Colonic mucosa (tissue), 4 donors: ENCODE measurements at places on chromosomes 3 and 15.

GRCh38 chr3:120153294-120153693, 59.0 kb upstream of the GSK3B start:
- DNase-seq, result no peak

DNA sequence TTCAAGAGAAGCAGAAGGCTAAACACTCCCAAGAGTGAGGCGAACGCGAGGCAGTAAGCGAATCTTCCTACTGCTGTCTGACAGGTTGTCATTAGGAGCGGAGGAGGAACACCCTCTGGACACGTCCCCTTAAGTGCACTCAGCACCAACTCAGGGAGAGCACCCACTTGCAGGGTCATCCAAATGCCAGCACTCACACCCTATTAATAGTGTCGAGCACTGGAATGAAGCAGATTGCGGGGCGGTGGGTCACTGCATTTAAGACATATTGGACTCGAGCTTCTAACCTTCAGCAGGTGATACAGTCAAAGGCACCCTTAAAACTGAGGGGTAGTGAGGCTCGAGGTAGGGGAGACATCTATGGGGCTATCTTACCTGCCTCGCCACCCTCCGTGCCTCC, 28.7 kb downstream of the SH3BP5 start:
- DNase-seq, result no peak

DNA sequence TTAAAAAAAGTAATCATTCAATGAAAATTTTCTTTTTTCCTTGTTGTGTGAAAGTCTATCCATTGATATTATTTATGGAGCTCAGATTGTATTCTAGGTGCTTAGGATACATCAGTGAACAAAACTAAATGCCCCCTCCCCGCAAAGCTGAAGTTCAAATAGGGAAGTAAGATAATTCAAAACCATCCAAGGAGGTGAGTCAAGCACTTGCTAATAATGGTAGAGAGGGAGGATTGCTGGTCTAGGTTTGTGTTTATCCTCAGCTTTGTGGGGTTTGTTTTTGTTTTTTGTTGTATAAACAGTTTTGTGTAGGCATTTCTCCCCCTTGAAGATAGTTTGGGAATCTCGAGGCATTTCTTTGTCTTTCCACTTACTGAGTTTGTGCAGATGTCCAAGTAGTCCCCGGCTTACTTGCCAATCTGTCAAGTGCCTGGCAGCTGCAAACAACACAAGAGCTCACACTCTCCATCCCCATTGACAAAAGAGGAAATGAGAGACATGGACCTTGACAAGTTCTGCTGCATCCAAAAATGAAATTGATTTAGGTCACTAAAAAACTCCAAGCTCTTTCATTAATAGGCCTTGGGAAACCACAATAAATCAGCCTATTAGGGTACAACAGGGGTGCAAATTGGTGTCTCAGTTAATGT, 575.8 kb upstream of the TBL1XR1 start:
- no peak for DNase-seq

- DNase-seq, result no peak
These were observed 3.1 kb downstream of the CCDC9B start for GRCh38 chr15:40337597-40337996.

DNA sequence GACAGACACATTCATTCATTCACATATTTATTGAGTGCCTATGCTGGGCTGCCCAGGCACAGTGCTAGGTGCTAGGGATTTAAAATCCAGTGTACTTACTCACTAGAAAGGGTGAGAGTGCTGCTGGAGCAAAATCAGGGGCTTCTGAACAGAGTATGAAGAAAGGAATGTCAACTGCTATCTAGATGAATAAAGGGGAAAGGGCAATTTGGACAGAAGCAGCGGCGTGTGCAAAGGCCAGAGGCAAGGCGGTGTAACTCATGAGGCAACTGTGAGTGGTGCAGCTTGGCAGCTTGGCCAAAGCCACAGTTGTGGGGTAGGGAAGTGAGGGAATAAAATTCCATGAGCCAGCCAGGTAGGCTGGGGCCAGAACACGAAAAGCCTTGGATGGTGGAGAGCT, 76.7 kb downstream of the RAD18 start:
- DNase-seq, result no peak

- no peak for DNase-seq
These were observed 40.3 kb upstream of the SCN5A start for GRCh38 chr3:38689774-38690173.

DNA sequence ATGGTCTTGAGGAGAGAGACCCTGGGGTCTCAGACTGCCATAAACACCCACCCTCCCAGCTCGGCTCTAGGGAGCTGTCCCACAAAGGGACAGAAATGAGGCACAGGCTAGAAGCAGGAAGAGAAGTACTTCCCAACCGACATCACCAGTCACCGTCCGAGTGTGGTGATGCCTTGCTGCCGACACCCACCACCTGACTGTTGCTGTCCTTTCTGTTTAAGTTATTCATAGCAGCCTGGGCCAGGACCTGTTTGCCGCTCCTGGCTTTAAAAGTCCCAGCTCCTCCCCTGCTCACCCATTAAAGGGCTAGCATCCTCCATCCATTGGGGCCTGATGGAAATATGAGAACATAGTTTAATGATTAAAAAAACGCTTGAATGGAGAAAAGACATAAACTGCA, 13.2 kb upstream of the SPG11 start:
- DNase-seq, result no peak

GRCh38 chr15:90248789-90249202, 560 bp upstream of the TTLL13 start:
- no peak for DNase-seq

GRCh38 chr15:83695901-83696425, 42.0 kb downstream of the ADAMTSL3 start:
- DNase-seq, result no peak

- DNase-seq, result no peak
These were observed 98.1 kb downstream of the LRIG1 start for GRCh38 chr3:66402596-66403290.

- DNase-seq, result no peak
These were observed 404.4 kb downstream of the PTPRG start for GRCh38 chr3:61965770-61966131.

DNA sequence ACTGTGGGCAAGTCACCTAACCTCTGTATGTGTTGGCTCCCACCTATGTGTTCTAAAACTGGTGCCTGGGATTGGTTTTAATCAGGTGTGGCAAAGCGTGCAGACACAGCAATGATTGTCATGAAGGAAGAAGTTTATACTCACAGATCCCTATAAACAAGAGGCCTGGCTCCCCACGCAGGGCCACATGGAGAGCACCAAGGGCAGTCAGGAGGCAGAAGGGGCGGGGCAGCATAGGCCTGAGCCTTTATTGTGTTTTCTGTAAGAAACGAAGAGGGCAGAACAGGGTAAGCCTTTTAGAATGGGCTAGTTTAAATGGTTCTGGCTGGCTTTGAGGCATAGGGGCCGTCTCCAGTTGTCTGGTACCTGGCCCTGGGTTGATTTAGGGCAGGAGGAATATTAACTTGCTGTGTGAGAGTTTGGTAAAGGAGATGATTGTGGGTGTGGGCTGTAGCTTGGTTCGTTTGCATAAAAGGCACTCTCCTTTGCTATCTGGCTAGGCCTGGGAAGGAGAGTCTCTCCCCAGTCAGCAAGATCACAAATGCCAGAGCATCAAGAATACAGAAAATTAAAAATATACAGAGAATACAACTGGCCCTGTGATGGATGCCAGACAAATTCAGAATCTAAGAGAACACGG, 2.2 kb upstream of the FBXW12 start:
- peak; percentile 33 for DNase-seq

GRCh38 chr3:77690284-77690845, 650.5 kb downstream of the ROBO2 start:
- DNase-seq, result no peak

DNA sequence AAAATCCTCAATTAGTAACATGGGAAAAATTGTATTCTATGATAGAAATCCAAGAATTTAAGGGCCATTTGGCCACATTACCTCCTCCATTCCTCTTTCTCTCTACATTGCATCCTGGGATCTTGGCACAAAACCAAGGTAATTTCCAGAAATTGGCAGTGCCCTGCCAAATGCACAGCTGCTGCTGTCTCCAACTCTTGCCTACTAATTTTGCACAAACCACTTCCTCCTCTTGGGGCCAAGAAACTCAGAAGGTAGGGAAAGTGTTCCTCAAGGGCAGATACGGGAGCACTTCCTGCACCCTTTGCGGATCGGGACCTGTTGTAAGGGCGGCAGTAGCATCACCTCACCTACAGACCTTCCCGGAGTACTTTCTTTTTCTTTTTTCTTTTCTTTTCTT, 57.8 kb downstream of the MAP3K13 start:
- DNase-seq, result peak; percentile 82
